ENCODE measurements at places on chromosomes 3 and 15.

DNA sequence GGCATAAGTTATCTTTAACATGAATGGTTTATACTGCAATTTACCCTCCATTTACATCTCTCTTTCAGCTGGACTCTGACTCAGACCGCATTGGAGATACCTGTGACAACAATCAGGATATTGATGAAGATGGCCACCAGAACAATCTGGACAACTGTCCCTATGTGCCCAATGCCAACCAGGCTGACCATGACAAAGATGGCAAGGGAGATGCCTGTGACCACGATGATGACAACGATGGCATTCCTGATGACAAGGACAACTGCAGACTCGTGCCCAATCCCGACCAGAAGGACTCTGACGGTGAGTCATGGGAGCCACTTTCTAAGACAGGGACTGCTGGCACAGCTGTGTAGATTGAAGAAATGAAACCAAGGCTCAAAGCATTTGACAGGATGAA is 11.6 kb downstream of the THBS1 start:
- no peak for DNase-seq

- DNase-seq: no peak
Measured at GRCh38 chr15:66931768-66932633, 133.4 kb upstream of the SMAD3 start.

DNA sequence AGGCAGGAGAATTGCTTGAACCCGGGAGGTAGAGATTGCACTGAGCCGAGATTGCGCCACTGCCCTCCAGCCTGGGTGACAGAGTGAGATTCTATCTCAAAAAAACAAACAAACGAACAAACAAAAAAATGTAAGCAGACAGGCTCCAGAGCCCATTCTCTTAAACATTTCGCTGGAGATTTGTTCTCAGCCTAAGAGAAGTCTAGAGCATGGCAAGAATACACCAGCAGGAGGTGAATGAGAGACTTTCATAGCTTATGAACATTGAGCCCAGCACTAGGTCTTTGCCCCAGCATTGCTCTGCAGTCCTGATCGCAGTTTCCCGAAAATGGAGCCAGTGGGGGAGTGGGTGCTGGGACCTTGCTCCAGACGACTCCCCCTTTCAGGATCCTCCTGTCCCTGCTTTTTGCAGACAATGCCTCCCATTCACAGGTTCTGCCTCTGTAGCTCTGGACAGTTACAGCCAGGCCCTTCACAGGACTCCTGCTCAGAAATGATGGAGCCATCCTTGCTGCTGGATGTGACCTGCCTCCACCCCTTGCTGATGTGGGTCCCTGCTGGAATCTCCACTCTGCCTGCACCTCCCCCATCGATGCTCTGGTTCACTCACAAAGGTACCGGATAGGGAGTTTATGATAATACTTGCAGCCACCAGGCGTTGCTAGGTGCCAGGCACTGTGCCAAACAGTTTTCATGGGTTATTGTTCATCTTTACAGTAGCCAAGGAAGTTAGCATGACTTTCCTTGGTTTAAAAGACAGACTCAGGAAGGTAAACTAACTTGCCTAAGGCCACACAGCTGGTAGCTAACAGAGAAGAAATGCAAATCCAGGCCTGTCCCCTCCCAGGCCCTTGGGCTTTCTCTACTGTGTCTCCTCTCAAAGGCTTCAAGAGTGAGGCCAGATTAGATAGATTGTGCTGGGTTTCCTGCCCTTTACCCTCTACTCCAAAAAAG is 329.7 kb upstream of the TLE3 start:
- no peak for DNase-seq

GRCh38 chr15:99995543-99995942 is 262.3 kb upstream of the LYSMD4 start:
- DNase-seq: no peak

GRCh38 chr3:129032716-129033115 is 27.9 kb upstream of the GP9 start:
- DNase-seq: peak; percentile 62

GRCh38 chr3:11757441-11757875 is 89.2 kb downstream of the TAMM41 start:
- DNase-seq: no peak

- no peak for DNase-seq
Measured at GRCh38 chr3:151878465-151878864, 5.0 kb downstream of the SUCNR1 start.

DNA sequence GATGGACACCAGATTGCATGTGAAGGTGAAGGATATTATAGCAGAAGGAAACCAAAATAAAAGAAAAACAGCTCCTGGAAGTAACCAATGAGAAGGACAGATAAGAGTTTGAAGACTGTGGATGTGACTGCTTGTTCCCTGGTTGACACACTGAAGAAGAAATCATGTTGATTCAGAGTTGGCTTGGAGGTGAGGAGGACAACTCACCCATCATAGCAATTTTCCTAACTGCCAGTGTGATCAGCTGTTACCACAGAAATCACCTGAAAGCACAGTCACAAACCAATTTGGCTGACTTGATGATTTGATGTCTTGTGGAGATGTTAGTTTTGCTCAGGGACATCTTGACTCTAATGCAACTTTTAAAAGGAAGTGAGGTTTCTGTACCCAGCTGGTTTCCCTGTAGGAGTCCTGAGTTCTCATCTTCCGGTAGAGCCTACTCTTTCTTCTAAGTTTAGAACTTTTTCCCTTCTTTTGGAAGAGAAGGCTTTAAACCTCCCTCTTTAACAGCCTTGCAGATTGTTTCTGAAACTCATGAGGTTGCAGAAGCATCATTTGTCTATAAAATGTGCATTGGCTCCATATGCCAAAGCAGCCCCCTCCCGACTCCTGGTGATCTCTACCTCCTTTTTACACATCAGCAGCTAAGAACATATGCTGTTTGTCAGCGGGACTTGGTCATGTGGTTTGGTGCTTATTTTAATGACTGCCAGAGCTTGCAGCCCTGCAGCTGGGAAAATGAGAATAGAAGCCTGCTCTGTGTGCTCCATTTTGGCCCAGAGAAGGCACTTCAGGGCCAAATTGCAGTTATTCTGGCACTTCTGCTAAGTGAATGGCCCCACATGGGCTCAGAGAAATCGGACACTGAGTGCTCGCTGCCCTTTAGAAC is 10.3 kb downstream of the ATG7 start:
- DNase-seq: no peak

DNA sequence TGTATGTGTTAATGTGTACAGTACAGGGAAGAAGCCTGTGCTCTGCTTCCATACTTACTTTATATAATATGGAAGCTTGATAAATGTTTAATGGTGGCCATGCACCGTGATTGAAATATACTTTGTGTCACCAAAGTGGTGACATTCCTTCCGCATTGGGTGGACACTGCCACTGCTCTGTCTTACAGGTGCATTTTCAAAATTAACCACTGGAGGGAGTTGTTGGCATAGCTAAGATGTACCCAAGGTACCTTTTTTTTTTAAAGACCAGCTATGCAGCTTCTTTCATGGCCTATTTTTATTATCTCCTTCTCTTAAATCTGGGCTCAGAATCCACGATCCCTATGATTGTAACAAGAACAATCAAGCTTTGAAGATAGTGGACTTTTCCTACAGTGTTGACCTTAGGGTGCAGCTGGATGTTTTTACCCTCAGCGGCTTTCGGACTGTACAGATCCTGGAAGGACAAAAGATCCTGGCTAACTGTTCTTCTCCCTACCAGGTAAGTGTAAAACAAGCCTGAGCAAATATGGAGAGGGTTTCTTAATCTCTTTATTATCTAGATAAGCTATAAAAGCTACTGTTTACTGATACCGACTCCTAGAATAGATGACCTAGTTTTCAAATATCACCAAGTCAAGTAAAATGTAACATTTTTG is 21.6 kb upstream of the PAK6 start:
- no peak for DNase-seq

DNA sequence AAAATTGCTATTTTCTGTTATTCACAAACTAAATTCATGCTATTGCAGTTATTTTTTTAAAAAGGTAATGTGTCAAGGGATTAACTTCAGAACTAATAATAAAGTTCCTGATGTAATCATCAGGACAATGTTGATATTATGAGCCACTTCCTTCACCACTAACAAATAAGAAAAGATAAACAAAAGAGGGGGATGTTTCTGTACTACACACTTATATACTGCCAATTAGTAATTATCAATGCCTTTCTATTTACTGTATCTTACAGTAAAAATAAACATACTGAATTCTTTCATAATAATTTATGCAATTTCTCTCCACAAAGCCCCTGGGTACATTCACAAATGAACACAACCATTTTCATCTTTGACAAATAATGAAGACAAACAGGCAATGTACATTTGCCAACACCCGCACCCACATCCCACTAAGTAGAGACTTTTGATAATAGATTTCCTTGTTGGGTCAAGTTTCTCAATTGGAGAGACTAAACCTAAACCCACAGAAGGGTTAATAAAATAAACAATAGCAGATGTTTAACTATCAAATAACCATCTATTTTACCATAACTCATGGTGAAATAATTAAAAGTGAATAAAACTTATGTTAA is 3.7 kb downstream of the CBLB start:
- DNase-seq: no peak

- DNase-seq: no peak
Measured at GRCh38 chr3:71067977-71068654, 515.4 kb downstream of the FOXP1 start.

- no peak for DNase-seq
Measured at GRCh38 chr3:72143966-72144717, 359.2 kb upstream of the PROK2 start.

DNA sequence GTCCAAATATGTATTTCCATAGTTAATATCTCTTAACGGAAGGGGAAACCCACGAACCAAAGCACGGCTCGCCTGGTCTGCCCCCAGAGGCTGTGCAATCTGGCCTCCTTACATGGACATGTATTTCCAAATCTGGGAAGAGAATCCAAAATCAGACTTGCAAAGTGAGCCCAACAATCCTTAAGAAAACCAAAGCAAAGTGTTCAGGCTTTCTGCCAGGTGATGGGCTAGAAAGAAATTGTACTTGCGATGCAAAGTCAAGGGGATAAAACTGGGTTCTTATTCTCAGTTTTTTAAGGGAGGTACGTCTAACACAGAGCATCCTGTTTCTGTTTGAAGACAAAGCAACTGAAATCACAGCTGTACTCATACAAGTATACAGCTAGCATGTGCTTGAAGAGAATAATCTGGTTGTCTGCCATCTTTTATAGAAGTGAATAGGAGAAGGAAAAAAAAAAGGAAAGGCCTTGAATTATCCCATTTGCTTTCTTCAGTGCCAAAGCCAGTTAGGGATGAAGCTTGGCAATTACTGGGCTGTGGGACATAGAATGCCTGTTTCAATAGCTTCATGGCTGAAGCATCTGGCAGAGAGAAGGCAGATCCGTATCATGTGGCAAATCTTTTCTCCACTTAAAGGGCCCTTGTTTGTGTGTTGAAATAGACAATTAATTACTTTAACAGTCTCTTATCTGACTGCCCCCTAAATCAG is 48.4 kb downstream of the LRIG1 start:
- DNase-seq: peak; percentile 75

GRCh38 chr3:95354489-95354888 is 1291.6 kb downstream of the NSUN3 start:
- DNase-seq: no peak

DNA sequence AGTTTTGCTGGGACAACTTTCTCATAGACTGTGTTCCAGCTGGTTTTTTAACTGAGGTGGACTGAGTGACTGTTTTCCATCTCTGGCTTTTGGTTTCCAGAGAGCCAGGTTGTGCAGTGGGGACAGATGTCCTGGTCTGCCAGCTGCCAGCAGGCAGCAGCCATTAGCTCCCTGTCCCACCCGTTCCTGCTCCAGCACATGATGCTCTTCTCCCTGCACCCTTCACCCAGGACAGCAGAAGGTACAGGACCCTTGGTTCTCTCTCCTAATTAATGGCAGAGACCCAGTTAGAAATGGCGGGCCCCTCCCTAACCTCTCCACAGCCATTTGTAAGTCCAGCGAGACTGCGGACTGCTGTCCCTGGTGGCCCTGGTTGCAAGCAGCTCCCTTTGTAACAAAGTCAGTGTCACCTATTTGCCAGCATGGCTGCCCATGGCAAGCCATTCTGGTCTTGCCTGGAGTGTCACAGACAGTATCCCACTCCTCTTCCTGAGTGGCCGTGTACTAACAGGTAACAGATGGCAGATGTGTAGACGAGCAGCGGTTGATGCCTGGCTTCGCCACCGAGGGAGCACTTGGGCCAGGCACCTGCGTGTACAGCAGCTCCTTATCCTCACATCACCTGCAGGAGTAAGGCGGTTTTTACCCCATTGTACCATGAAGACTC is 148.3 kb downstream of the DNAJB8 start:
- no peak for DNase-seq

DNA sequence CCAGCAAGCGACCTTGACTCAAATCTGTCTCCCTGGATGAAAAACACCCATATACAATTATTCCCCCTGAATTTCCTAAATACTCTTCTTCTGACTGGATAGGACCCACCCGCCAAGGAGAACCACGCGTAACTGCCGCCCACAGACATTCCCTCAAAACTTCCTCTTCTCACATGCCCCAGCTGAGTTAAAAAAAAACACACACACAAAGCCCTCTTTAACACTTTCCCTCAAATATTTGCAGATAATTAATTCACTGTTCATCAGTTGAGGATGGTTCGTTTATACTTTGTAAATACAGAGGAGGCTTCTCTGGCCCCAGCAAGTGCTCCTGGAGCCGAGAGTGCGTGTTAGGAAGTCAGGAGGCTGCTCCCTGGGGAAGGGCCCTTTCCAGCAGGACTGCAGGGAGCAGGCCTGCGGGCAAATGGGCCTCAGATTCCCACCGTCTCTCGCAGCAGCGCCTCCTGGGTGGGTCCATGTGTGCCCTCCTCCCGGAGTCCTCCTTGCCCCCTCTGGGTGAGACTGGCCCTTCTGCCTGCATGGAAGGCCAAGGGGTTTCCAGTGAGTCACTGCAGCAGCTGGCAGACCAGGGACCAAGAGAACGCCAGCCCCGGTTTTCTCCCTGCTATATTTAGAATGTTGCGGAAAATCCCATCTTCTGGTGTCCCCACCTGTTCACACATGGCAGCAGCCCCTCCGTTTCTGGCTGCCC is 46.8 kb downstream of the MGLL start:
- DNase-seq: no peak

GRCh38 chr3:127987309-127987995 is 64.8 kb upstream of the SEC61A1 start:
- DNase-seq: no peak

DNA sequence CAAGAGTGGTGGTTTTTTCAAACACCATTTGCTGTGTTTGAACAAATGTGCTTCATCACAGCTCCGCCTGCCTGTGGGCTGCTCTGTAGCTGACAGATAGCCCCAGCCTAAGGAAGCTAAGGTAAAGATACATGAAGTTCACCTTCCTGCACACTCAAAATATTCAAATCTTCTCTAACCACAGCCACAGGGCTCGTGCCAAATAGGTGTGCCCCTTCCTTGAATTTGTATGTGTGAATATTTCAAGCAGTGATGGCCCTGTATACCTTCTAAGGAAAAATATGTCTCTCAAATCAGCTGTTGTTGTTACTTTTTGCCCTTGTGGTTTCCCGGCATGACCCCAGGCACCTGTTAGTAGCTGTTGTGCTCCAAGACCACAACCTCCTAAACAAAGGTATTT is 92.8 kb downstream of the CCNL1 start:
- DNase-seq: no peak

- no peak for DNase-seq
Measured at GRCh38 chr3:184676927-184677326, 34.9 kb downstream of the MAGEF1 start.

- no peak for DNase-seq
Measured at GRCh38 chr15:76359152-76359551, 22.6 kb downstream of the ISL2 start.

- no peak for DNase-seq
Measured at GRCh38 chr3:177816667-177817208, 619.5 kb upstream of the TBL1XR1 start.

- no peak for DNase-seq
Measured at GRCh38 chr3:95758707-95759106, 1055.7 kb upstream of the EPHA6 start.
